ENCODE measurements at places on chromosomes 5 and 9.

GRCh38 chr5:148511810-148512347 lies 128.1 kb downstream of the FBXO38 start:
- DNase-seq: no peak

GRCh38 chr5:61790678-61791077 lies 458.6 kb downstream of the ZSWIM6 start:
- DNase-seq: no peak

DNA sequence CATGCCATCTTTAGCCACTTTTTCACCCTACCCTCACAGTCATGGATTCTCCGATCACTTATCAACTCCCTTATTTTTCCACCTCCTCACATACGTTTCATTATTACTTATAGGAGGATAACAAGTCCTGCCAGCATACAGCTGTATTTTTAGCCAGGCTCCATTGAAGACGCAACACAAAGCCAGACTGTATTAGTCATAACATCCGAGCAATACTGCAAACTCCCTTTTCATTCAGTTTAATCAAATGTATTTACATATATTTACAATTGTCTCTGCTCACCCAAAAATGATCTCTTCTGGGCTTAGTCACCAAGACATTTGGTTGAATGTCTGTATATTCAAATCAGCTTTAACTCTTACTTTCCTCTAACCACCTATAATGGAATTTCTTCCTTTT lies 126.4 kb upstream of the PRLR start:
- no peak for DNase-seq

GRCh38 chr9:135087489-135087792 lies at the start of gene OLFM1:
TSS of gene OLFM1 (plus strand) at chr9:135087668. CDS start at chr9:135087990, 322 bp downstream.
- no peak for DNase-seq

GRCh38 chr5:96640696-96641095 lies 21.5 kb upstream of the CAST start:
- no peak for DNase-seq

DNA sequence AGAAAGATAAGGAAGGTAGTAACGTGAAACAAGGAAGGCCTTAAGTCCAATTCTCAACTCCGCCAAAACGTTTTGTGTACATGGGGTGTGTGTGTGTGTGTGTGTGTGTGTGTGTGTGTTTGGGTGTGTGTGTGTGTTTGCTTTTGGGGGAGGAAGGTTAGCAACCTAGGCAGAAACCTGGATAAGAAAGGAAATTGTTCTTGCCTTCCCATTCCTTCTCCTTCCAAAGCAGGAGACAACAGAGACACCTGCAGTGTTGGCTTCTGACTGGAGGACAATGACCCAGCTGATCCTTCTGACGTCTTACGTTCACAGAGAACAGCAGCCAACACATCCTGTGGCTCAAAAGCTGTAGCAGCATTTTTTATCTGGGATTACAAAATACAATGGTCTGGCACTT lies 4.1 kb upstream of the CCNG1 start:
- DNase-seq: no peak

- no peak for DNase-seq
These were observed 7.4 kb upstream of the TRPM3 start for GRCh38 chr9:71128796-71129195.

DNA sequence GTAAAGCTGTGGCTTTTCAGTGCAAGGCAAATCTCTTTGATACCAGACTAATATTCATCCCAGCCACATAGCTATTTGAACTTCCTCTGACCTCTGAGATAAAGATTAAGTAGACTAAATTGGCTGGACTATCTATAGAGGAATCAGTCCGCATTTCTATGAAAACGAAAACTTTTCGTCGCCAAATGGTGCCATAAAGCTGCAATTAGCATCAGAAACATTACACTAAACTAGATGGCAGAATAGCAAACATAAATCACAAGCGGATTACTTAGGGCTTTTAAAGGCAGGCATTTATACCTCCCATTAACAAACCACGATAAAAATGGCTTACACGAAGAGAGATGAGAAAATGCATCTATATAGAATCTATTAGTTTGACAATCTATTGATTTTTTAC lies 1009.7 kb upstream of the CDH6 start:
- no peak for DNase-seq

- DNase-seq: no peak
These were observed 26.7 kb downstream of the NR2F1 start for GRCh38 chr5:93609762-93610161.

GRCh38 chr5:52838326-52839015 lies 50.8 kb downstream of the ITGA1 start:
- DNase-seq: no peak

DNA sequence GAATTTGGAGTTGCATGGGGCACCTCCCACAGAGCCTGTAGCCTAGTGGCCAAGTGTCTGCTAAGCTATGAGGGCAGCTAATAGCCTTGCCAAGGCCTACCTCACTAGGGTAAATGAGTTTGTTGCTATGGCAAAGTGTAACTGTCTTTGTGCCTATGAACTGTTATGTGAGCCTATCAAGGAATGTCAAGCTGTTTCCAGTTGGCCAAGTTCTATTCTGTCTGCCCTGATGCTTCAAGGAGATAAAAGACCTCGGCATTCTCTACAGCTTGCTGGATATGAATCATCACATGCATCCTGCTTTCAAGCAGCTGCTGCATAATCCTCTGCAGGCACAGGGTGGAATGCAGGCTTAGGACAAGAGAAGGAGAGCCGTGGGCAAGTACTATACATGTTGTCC lies 69.8 kb upstream of the CCDC112 start:
- DNase-seq: no peak

All from activated B cell treated with CpG ODN at 0.5 μM for 24 hours (primary cell).